OCI-M1 (cell line): ENCODE measurements at places on chromosomes 2 and 18.
A peak's percentile ranks its signal among the peaks of the same experiment; 100 is the strongest.

GRCh38 chr18:75075016-75075305, 134.0 kb downstream of the PTGR3 start:
- DNase-seq: no peak

DNA sequence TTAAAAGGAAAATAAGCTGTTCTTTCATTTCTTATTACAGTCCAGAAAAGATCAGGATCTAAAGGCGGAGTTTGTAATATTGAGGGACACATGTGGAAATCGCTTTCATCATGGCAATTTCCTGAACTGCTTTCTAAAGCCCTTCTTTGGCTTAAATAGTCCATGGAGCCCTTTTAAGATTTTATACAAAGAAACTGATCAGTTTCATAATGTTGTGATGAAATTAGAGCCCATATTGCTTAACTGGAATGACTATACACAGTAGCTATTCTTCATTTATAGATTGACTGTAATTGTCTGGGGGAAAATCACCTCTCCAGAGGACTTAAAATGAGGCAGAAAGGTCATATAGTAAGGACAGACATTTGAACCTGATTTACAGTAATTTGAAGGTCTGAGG, 322.2 kb downstream of the ETAA1 start:
- DNase-seq: no peak

DNA sequence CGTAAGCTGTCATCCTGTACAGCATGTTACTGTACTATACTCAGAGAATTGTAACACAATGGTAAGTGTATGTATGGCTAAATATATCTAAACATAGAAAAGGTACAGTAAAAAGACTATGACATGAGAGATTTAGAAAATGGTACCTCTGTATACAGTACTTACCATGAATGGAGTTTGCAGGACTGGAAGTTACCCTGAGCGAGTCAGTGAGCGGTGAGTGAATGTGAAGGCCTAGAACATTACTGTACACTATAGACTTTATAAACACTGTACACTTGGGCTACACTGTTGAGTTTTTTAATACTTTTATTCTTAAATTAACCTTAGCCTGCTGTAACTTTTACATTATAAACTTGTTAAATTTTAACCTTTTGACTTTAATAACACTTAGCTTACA, 1.5 kb downstream of the DDX18 start:
- DNase-seq: no peak

- no peak for DNase-seq
Measured at GRCh38 chr2:198916548-198917080, 541.1 kb downstream of the SATB2 start.

GRCh38 chr2:156023229-156023869, 309.2 kb downstream of the NR4A2 start:
- DNase-seq: no peak

DNA sequence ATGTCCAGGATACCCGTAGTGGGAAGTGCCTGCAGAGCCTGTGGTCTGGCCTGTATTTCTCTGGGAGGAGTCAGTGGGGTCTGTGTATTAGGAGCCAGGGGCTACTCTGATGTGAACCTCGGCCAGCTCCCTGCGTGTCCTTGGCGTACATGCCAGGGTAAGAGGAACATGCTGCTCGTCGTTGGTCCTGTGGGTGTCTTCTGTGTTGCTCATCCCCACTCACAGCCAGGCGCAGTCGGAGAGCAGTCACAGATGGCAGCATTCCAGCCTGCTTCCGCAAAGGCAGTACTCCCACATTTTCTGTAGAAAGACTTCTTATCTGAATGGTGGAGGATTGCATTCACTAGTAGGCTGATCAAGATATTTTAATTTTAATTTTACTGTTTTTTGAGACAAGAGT, 84.9 kb downstream of the DGKD start:
- no peak for DNase-seq

- DNase-seq: peak; percentile 56
Measured at GRCh38 chr2:113892004-113892710, 2.3 kb downstream of the ACTR3 start.

- no peak for DNase-seq
Measured at GRCh38 chr2:235553291-235553690, 59.4 kb downstream of the AGAP1 start.

- peak; percentile 19 for DNase-seq
Measured at GRCh38 chr18:63162271-63163014, 157.1 kb downstream of the BCL2 start.

- no peak for DNase-seq
Measured at GRCh38 chr18:49839012-49839411, 25.7 kb upstream of the ACAA2 start.

- peak; percentile 80 for DNase-seq
Measured at GRCh38 chr2:208265371-208265800, 669 bp upstream of the PIKFYVE start.

- no peak for DNase-seq
Measured at GRCh38 chr2:136985044-136985443, 219.7 kb downstream of the THSD7B start.
